Suprapubic skin (tissue), 4 donors: ENCODE measurements at places on chromosomes 1 and 21. TPM values are rescaled to one million over a fixed set of nuclear protein-coding genes. Genes with fewer than 3 reads are reported as not detected.

Gene TSSK3
- 1.3 TPM for total RNA-seq

DNA sequence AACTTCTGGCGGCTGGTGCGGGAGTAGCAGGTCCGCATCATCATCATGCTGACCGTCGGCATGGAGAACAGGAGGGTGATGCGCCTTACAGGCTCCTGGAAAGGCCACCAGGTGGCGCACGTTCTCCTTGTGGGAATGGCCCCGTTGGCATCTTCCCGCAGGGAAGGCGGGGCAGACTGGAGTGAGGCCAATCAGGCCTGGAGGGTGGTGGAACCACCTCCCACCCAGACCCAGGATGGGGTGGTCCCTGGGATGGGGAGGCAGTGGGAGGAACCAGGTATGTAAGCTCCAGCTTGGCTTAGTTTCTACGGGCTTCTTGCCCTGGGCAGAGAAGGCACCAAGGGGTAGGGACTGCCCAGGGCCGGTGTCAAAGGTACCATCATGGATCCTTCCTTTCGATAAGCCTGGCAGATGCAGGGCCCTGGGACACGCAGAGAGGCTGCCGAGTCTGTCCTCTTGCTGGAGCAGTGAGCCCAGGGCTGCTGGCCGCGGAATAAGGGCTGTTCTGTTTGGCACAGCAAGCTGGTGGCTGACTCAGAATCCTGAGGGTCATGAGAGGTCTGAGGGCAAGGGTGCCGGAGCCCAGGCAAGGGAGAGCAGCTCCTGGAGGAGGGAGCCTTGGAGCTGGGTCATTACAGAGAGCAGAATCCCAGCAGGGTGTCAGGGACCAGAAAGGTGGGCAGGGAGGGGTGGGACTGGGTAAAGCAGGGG, 8.7 kb upstream of the LGR6 start:
- no peak overlapping the region for H3K27ac ChIP-seq
- no peak overlapping the region for H3K4me3 ChIP-seq
- H3K27me3 ChIP-seq = peaks cover 23% of the 10 kb centered on the region
- H3K36me3 ChIP-seq = no peaks in the 10 kb centered on the region
- H3K4me1 ChIP-seq = peaks cover 6% of the 10 kb centered on the region
- no peak for DNase-seq

Gene ZNF648
- total RNA-seq = 0.13 TPM

Gene RHD
- not detected for total RNA-seq

DNA sequence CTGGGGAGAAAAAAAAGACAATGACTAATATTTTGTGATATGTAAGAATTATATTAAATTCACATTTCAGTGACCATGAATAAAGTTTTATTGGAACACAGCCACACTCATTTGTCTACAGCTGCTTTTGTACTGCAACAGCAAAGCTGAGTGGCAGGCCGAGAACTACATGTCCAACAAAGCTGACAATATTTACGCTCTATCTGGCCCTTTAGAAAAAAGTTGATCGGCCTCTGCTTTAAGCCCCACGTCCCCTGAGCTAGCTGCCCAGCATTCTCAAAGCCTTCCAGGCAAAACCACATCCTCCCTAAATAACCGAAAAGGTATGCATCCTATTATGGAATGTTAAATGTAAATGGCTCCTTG, 8.6 kb downstream of the SLC2A1 start:
- DNase-seq = no peak
- H3K4me1 ChIP-seq = peaks cover 82% of the 10 kb centered on the region
- no peaks in the 10 kb centered on the region for H3K27me3 ChIP-seq
- H3K36me3 ChIP-seq = no peaks in the 10 kb centered on the region

DNA sequence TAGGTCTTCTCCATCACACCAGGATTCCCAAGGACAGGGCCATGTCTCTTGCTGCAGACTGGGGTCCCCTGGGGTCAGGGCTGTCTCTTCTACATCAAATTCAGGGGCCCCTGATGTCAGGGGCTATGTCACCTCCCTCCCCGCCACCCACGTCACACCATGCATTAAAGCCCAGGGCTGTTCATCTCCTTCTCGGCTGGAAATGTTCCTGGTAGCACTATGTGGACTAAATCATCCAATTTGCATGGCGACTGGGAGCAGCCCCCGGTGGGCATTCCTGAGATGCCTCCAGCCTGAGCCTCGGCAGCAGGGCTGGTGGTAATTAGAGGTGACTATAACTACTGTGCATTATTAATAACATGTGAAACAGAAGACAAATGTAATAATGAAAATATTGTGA, 151.7 kb upstream of the HMGB4 start:
- H3K27me3 ChIP-seq = peaks cover 22% of the 10 kb centered on the region
- H3K4me3 ChIP-seq = no peak overlapping the region
- no peak overlapping the region for H3K27ac ChIP-seq
- H3K36me3 ChIP-seq = no peaks in the 10 kb centered on the region
